ENCODE measurements at places on chromosomes 5 and 9.

- DNase-seq = no peak
Observed at GRCh38 chr9:134304690-134305089, 21.6 kb upstream of the RXRA start.

- no peak for DNase-seq
Observed at GRCh38 chr5:38892363-38892762, 46.6 kb downstream of the OSMR start.

DNA sequence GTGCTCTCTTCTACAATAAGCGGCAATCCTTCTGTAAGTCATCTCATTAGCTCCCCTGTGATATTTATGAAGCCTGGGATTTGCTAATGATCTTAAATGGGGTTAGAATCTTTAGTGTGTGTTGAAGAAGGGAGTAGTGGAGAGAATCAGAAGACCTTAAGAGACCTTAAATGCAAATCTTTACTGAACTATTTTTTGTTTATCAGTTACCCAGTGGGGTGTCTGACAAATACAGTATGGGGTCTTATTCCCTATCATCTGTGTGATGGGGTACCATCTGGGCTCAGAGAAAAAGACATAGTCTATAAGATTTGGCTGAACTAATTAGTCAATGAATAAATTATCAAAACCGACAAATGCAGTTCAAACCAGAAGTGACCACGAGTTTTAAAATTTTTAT lies 378.4 kb upstream of the SGCD start:
- no peak for DNase-seq

DNA sequence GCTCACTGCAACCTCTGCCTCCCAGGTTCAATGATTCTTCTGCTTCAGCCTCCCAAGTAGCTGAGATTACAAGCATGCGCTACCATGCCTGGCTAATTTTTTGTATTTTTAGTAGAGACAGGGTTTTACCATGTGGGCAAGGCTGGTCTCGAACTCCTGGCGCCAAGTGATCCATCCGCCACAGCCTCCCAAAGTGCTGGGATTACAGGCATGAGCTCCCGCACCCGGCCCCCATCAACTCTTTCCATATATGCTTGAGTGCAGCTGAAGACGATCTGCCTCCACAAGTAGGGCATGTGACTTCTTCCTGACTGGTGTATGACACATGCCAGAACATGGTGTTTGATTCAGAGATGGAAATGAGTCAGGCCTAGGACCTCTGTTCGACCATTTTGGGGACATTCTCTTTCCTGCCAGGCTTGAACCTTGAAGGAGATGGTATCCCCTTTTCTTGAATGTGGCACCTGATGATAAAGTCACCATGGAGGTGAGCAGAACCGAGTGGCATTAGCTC lies 7.5 kb upstream of the CNOT6 start:
- DNase-seq = no peak

DNA sequence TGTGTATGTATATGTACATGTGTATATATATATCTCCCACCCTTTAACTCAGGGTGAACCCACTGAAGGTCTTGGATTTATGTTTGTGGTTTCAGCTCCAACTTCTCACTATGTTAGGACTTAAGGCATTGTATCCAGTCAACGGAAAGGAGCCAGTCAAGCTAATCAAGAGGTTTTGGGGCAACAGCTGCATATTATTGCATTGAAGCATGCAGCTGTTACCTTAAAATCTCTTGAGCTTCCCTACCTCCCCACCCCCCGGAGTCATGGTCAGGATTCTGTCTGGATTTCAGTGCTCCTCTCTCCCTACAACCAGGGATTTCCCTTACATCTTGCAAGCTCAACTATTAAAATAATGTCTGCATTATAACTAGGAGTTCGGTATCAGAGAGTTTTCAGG lies 399.5 kb downstream of the SPOCK1 start:
- DNase-seq = no peak

GRCh38 chr9:12464910-12465512 lies 228.2 kb upstream of the TYRP1 start:
- no peak for DNase-seq

- DNase-seq = no peak
Observed at GRCh38 chr9:25284365-25284764, 393.9 kb downstream of the TUSC1 start.

DNA sequence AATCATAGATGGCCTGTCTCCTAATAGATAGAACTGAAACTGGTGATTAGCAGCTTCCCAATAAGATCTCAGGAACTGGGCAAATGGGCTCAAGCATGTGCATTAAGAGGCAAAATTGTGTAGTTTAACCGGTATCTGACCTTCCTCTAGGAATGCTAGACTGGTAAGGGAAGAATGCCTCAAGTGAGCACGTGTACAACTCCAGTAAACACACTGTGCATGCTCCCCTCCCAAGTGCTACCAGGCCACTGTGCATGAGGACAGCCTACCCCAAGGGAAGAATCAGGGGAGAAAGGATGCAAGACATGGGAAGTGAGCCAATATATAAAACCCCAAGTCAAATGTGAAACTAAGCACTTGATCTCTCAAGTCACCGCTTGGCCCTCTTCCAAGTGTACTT lies 1157.4 kb upstream of the CDH18 start:
- no peak for DNase-seq

- no peak for DNase-seq
Observed at GRCh38 chr5:115579747-115580173, 22.5 kb downstream of the TICAM2 start.

- no peak for DNase-seq
Observed at GRCh38 chr9:89815061-89815902, 210.5 kb downstream of the GADD45G start.

DNA sequence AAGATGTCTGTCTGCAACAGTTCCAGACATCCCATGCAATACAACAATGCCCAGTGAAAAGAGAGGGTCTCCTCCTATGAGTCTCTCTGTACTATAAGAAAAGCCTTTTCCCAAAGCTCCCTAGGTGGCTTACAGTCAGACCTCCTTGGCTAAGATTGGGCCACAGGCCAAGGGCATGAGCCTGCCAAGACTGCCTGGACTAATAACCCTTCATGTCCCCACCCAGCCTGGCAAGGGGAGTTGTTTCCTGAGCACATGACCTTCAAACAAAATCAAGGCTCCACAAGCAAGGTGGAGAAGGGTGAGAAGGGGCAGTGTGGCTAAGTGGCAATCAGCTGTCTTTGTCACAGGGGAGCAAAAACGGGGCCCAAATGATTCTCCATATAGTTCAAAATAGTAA lies 75.6 kb upstream of the ZSWIM6 start:
- no peak for DNase-seq

DNA sequence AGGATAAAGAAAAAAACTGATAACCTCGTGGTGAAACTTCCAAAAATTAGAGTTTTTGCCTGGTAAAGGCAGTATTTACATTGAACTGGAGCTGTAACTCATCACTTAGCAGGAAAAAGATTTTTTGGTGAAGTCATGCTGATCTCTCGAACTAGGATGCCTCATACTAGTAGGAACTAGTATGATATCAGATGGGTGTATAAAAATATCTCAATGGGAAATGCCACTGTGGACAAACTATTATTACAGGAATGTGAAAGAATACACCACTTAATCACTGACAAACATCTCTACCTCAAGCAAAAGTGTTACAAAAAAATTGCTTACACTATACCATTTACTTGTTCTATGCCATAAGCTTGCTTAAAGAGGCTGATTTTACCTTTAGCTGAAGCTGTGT lies 28.4 kb downstream of the RFX3 start:
- DNase-seq = no peak

DNA sequence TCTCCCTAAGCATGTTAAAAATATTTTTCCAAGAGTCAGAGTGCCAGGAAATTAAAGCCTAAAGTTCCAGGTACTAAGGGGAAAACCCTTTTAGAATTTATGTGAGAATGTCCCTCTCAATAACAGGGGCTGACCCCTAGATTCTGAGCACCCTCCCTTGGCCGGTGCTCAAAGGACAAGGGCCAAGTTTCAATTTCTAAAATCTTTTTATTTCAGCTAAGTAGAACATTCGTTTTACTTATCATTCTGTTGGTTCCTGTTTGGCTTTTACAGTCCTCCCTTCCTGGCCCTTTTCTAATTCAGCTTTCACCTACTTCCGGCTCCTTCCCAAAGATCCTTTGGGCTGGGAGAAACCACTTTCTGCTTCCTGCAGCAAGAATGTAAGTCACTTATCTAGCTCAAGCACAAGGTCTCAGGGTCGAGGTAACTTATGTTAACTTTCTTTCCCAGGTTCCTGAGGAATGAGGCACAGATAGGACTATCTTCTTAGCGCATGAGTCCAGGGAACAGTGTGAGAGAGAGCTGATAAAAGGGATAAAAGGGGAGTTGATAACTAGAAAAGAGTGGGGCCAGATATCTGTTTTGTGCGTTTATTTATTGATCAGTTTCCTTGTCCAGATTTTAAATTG lies 34.6 kb upstream of the F2RL2 start:
- no peak for DNase-seq

Data from NK-92 treated with Interleukin-12 subunit alpha and Interleukin-12 subunit beta, amount 100 ng/mL, for 24 hours (cell line).